ENCODE measurements at places on chromosomes 1 and 21.

DNA sequence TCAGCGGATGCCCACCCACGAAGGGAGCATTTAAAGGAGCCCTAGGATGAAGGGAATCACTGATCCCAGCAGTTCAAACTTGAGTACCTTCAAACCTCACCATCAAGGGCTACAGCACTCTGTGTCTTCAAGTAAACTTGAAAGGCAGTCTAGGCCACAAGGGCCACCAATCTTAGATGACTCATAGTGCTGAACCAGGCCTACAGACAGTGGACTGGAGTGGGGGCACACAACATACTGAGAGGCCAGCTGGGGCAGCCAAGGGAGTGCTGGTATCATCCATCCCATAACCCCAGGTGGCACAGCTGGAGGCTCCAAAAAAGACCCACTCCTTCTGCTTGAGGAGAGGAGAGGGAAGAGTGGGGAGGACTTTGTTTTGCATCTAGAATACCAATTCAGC, 345.4 kb downstream of the DUSP10 start:
- DNase-seq, result no peak

- DNase-seq, result no peak
Observed at GRCh38 chr1:47785561-47786271, 211.5 kb downstream of the TRABD2B start.

GRCh38 chr1:162374406-162374805, 2.2 kb downstream of the SPATA46 start:
- no peak for DNase-seq

GRCh38 chr1:15944308-15945010, 31.4 kb downstream of the ZBTB17 start:
- no peak for DNase-seq

DNA sequence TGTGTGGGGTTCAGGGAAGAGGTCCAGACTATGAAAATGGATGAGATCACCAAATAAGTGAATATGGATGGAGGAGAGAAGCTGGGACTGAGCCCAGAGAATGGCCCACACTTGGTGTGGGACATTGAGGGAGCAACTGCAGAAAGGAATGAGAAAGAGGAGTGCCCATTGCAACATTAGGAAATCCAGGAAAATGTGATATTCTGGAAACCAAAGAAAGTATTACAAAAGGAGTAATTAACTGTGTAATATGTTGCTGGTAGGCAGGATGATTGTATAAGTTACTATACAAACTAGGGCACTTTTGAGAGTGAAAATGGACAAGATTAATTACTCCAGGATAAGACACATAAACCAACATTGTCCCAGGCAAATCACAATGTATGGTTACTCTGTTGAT, 59.8 kb upstream of the ARTN start:
- no peak for DNase-seq

- no peak for DNase-seq
Observed at GRCh38 chr1:43547538-43548072, 16.9 kb downstream of the PTPRF start.

DNA sequence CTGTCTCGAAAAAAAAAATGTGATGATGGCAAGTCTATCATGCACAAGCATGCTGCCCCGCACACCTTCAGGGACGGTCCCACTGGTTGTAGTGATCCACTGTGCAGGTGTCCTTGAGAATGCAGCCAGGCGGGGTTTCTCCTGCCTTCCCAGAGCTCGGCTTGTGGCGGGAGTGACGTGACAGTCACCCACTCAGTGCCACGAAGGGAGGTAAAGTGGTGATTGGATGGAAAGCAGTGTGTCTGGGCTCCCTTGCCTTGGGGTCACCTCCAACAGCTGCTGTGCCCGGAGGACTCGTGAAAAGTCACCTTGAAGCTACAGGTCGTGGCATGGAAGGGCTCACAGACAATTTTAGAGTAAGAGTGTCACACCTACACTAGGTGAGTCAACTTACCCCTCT, 33.5 kb upstream of the TRIM17 start:
- DNase-seq, result no peak

GRCh38 chr1:107599220-107599619, 365.8 kb downstream of the VAV3 start:
- no peak for DNase-seq

DNA sequence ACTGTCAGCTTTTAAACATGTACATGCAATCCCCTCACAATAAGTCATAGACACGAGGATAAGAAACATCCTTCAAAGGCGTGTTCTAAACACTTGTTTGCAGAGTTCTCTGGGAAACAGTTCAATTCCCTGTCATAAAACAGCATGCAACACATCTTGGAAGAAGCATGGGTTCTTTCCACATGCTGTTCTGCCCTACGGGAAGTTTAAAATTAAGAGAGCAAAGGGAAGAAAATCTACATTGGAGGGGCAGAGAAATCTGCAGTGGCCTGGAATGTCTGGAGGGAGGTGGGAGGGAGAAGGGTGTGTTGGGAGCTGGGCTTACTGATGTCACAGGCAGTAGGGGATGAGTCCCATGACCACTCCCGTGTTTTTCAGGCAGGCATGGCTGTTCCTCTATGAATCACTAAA, 98.3 kb upstream of the SLC2A1 start:
- DNase-seq, result peak; percentile 21

DNA sequence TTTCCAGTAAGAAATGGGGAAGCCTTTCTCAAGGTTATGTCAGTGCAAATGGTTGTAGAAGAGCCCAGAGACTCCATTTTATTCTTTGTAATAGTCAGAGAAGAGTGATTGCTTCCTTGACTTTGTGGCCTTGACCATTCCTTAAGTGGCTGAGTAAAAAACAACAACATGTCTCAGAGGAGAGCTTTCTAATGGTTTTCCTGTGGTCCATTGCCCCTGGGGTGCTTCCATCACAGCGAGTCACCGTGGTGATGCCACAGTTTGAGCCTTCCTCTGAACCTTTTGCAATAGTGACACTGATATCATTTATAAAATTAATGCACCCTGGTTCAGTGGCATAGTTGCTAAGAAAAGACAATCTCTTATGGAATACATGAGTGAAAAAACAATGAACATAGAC, 38.6 kb downstream of the PAPPA2 start:
- peak; percentile 62 for DNase-seq

DNA sequence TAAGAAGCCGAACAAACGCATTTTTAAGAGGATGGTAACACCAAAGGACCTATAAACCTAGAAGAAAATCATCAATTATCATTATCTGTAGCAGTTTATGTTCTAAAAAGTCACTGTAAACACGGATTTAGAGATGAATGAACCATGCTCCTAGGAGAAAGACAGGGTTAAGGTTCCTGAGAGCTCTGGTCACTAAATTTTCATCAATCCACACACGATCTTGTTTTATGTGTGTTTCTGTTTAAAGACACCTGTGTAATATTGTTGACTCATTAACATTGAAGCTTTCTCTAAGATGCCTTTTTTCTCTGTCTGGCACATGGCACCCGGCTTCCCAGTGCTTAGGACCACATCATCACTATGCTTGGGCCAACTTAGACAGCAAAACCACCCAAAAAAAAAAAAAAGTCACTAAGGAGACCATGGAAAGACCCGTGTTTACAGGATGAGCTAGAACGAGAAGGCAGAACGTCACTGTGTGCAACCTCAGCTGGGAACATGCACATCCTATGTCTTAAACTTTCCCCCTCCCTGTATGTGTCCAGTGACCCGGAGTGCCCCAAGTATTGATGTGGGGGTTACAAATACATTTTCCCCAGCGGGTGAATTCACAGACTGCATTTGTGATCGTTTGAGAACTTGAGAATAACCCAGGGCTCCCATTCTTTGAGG, 55.8 kb upstream of the PDE9A start:
- DNase-seq, result no peak

DNA sequence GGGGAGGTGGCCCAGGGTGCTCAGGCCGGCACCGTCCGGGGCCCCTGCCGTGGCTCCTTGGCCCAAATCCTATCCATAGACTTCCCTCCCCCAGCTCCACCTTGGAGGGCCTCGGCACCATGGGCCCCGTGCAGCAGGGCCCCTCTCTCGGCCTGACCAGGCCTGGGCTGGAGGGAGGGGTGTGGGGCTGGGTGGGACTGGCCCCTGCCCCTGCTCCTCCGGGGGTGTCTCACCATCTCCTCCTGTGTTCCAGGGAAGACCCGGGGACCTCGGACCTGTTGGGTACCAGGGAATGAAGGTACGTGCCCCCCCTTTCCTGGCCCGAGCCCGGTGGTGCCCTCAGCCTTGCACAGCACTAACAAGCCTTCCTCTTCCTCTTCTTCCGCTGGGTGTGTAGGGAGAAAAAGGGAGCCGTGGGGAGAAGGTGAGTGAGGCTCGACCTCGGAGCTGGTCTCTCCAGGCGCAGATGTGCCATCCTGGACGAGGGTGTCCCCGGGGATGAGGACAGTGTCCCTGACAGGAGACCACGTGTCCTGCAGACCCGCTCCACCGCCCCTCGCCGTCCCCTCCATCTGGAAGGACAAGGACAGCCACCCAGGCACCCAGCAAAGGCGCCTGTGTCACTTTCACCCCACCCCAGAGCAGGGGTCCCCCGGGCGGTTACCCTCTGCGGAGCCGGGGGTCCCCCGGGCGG, 7.9 kb downstream of the COL6A1 start:
- DNase-seq, result no peak
